ENCODE measurements at places on chromosomes 5 and 9. TPM values are rescaled to one million over a fixed set of nuclear protein-coding genes. Genes with fewer than 3 reads are reported as not detected.

GRCh38 chr5:76305775-76306174 is 97.3 kb upstream of the IQGAP2 start:
- DNase-seq = no peak

- no peak for DNase-seq
These were observed 677 bp upstream of the DYNC2I2 start for GRCh38 chr9:128657344-128657704.

- DNase-seq = peak; percentile 35
These were observed 1.7 kb upstream of the ZSWIM6 start for GRCh38 chr5:61330341-61330844.

- DNase-seq = no peak
These were observed 56.6 kb upstream of the IFNK start for GRCh38 chr9:27467486-27467885.

GRCh38 chr5:138620663-138621224 is 45.5 kb upstream of the HSPA9 start:
- no peak for DNase-seq

DNA sequence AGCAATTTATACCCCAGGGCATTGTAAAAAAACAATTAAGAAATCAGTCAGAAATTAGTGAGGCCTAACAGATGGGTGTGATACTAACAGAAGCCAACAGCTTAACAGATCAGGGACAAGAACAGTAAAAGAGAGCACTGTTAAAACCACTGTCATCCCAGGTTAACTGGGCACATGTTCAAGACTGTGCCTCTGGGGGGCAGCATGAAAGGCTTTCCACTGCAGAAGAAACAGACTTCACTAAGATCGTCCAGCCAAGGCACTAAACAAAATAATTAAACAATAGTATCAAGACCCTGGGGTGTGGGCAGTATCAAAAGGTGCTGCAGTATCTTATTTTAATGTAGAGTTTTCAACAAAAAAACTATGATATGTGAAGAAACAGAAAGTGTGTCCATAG is 43.5 kb downstream of the FBN2 start:
- DNase-seq = no peak

DNA sequence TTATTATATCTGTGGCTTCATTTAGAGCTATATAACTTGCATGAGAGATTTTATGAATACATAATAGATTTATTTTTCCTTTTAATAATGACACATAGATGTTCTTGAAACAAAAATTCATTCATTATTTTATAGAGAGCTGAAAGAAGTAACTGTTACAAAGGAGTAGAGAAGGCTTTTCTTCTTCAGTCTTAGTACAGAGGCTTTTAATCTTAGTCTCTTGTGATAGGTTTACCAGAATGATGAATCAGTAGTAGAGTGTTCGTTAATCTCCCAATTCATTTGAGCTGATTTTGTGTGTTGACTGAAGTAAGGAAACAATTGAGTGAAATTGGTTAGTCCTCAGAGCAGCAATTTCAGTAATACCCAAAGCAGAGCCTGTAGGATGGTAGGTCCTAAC is 1284.1 kb upstream of the ACO1 start:
- no peak for DNase-seq

DNA sequence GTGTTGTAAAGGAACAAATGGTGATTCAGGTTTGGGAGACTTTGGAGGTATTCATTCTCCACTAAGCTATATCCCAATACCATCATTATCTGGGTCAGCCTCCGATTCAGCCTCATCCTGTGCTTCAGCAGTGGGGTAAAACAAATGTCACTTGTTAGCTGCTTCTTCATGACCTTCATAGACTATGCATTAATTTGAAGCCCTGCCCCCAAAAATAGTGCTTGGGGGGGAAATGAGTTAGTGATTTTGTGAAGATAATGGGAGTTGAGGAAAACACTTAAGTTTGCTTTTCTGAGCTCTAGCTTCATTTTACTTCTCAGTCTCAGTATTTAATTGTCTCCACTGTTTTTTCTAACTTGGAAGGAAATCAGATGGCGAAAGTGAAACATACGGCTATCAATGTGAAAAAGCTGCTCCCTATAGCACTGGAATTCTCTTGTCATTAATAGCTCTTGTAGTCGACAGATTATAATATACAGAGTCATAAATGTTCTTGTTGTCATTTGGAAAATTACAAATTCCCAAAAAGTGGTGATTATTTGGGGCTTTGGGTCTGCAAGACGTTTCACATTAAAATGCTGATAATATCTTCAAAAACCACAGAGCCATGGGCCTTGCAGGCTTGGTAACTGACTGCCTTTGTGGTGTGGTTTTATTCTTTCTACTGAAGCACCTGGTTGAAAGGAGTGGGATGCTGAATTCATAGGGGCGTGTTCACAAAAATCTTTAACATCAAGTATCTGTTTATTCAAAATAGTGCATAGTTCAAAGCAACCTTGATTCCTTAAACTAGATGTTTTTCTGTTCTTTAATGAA is 40.0 kb downstream of the PIK3R1 start:
- no peak for DNase-seq

DNA sequence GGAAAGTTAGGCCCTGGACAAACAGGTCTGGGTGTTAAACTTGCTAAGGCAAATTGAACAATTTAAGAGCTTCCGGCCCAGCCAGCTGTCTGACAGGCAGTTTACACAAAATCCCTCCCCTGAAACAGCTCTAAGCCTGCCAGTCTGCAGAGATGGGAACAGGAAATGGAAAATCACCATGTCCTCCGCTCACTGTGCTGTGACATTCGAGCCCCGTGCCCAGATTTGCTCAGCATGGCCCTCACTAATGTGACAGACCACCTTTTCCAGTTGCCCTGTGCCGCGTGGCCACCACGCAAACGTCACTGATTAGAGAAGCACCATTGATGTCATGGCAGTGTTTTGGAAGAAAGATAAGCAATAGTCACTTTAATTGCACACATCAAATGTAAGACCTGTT is 41.0 kb downstream of the CCNJL start:
- DNase-seq = peak; percentile 21

DNA sequence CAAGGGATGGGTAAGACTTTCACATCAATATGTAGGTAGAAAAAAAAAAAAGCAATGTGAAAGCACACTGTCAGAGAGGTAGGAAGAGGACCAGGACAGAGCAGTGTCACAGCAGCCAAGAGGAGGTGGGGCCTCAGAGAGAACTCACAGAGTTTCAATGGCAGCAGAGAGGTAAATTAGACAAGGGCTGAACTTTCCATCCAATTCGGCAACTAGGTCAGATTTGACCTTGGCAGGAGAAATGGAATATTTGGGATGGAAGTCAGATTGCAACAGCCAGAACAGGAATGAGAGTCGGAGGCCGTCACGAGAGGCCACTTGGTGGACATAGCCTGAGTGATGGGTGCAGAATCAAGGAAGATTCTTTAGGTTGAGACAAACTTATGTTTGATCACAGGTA is 57.7 kb downstream of the ENC1 start:
- no peak for DNase-seq

DNA sequence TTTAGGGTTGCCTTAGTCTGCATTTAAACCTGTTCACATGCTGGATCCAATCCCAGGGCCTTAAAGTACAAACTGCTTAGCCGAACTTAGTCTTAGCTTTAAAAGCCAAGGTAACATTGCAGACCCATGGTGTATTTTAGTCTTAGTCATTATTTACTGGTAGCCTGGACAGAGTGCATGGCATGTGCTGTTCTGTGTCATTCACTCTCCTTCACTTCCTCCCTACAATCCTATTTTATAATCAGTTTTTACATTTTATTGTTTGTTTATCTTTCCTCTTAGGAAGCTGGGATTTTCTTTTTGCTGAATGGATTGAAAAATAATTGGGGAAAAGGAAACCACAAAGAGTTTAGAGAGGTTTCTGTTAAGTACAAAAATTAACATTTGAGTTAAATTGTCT is 29.4 kb upstream of the TAL2 start:
- no peak for DNase-seq

GRCh38 chr5:136089791-136090190 is 42.9 kb upstream of the SMAD5 start:
- DNase-seq = no peak

- DNase-seq = no peak
These were observed 72.1 kb upstream of the SREK1 start for GRCh38 chr5:66072031-66072430.

DNA sequence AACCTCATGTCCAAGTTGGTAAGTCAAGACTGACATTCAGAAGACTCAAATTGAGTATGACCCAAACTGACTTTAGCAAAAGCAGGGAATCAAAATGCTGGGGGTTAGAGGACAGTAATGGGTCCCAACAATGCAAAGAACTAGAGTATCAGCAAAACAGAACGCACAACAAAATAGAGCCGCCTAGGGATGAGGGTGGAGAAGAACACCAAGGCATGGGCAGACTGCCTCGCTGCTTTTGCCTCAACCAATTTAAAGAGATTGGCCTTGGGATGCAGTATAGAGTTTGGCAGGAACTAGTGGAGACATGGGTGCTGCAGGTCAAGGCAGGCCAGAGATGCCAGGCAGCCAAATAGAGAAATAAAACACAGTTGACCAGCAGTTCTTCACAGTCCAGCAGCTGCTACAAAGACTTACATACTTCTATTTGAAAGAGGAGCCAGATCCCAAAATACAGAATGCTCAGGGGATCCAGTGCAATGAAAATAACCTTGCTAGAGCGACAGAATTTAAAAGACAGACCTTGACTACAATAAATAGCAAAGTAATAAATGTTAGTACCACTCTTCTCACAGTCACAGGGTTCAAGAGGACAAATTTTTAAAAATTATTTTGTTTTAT is 83.9 kb upstream of the NIPBL start:
- no peak for DNase-seq

- DNase-seq = no peak
These were observed 48.4 kb upstream of the SRFBP1 start for GRCh38 chr5:121913418-121913817.

- DNase-seq = no peak
These were observed 272.2 kb downstream of the BNC2 start for GRCh38 chr9:16598316-16598715.

GRCh38 chr5:73266176-73266738 is 93.3 kb downstream of the TMEM174 start:
- no peak for DNase-seq

DNA sequence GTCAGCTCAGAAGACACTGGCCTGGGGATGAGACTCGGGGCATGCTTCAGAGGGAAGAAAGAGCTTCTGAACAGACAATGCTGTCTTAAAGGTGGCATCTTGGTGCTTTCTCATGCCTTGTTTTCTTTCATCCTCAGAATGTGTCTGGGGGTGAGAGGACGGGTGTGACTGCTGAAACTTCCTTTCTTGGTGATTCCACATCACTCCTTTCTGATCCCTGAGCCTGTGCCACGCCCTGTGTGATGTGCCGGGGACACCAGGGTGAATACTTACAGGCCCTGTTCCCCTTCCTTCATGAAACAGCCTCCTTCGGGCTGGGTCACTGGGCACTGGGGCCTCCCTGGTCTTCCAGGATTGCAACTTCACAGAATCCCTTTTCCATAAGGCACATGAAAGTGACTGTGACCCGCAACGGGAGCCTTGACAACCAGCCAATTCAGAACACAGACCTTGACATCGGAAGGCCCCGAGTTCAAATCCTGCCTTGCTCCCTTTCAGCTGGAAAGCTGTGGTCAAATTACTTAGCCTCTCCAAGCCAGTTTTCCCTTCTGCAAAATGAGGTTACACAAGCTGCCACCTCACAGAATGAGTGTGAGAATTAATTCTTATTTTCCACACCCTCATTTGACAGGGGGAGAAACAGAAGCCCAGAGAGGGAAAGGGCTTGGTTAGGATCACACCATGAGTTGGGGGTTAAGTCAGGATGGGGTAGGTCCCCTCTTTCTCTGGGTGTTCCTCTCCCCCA is 44.1 kb upstream of the IL17B start:
- no peak for DNase-seq

GRCh38 chr5:94595281-94595840 is 23.0 kb downstream of the KIAA0825 start:
- DNase-seq = no peak

- DNase-seq = no peak
These were observed 15.0 kb upstream of the S1PR3 start for GRCh38 chr9:88975966-88976889.

- no peak for DNase-seq
These were observed 19.0 kb upstream of the GPX3 start for GRCh38 chr5:151001436-151001835.

- no peak for DNase-seq
These were observed 124.4 kb downstream of the WDR41 start for GRCh38 chr5:77367741-77368140.

GRCh38 chr9:121604242-121604641 is 47.2 kb upstream of the DAB2IP start:
- DNase-seq = no peak

DNA sequence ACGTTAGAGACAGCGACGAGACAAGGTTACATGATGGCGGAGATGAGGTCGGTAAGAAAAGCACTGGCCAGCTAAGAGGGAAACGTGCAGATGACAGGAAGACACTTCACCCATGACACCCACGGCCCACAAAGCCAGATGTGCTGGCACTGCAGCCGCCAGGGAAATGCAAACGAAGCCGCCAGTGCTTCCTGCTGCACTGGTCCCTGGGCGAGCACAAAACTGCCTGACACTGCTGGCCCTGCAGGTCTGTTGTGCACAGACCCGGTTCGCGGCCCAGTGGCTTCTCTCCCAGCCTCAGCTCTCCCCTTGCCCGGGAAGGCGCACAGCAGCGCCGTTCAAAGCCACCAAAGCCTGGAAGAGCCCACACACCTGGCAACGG is 20.3 kb downstream of the QSOX2 start:
- DNase-seq = no peak

- no peak for DNase-seq
These were observed 14.7 kb downstream of the DNAJC21 start for GRCh38 chr5:34944044-34944443.

- DNase-seq = no peak
These were observed 209.8 kb downstream of the TLE1 start for GRCh38 chr9:81479573-81479972.

DNA sequence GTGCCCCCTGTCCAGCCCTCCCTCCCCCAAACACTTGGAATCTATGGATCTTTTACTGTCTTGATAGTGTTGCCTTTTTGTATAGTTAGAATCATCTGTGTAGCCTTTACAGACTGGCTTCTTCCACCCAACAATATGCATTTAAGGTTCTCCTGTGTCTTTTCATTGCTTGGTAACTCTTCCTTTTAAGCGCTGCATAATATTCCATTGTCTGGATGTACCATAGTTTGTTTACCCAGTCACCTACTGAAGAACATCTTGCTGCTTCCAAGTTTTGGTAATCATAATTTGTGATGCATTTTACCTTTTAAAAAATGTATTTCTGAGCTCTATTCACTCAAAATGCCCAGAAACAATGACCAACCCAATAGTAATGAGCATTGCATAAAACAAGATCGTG is 17.7 kb upstream of the LMX1B start:
- no peak for DNase-seq

Gene FAM114A2
- total RNA-seq = 17.8 TPM

Gene FOXD4L3
- total RNA-seq = 0.13 TPM

Gene SHOC1
- total RNA-seq = not detected

Gene PKD2L2
- total RNA-seq = not detected

Gene FOXD4L4
- 0.18 TPM for total RNA-seq

Gene INPP5E
- total RNA-seq = 16.8 TPM

Gene BRD8
- 72.3 TPM for total RNA-seq

Gene SPATA6L
- 0.29 TPM for total RNA-seq

Gene PAEP
- not detected for total RNA-seq

Gene TAF11L10
- not detected for total RNA-seq

Gene STRBP
- 26.5 TPM for total RNA-seq
